ENCODE measurements at places on chromosomes 2 and 18.

DNA sequence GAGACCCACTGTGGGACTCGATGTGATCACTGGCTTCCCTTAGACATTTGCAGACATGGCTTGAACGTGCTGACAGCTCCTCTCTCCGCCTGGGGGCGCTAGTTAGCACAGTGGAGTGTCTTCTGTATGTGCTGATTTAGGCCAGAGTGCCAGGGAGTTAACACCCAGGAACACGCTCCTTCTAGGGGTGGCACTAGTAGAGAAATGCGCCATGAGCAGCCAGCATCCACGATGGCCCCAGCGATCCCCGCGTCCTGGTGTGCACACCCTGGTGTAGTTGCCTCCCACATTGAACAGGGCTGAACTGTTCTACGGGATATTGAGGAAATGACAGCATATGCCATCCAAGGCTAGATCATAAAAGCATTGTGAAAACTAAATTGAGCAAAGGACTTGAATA, 11.4 kb upstream of the NMUR1 start:
- DNase-seq, result no peak

GRCh38 chr2:9052821-9053533, 49.5 kb upstream of the MBOAT2 start:
- DNase-seq, result no peak

DNA sequence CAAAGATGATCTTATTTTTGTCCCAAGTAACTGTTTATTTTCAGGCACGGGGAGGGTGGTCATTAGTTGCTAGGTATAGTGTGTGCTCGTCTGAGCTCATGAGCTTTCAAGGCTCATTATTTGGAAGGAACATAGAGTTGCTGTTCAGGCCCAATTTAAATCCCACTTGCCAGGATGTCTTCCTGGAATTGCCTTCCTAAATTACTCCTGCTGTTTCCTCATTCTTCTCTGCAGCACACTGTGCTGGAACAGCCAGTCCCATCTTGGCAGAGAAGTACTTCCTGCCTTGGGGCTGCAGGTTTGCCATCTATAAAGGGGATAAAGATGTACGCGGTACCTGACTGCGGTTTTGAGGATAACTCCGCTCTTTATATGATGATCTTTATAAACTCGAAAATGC, 37.3 kb downstream of the GREB1 start:
- DNase-seq, result no peak

- DNase-seq, result no peak
Observed at GRCh38 chr2:140442319-140442718, 1662.1 kb upstream of the NXPH2 start.

GRCh38 chr2:128260239-128261138, 58.2 kb downstream of the HS6ST1 start:
- no peak for DNase-seq

DNA sequence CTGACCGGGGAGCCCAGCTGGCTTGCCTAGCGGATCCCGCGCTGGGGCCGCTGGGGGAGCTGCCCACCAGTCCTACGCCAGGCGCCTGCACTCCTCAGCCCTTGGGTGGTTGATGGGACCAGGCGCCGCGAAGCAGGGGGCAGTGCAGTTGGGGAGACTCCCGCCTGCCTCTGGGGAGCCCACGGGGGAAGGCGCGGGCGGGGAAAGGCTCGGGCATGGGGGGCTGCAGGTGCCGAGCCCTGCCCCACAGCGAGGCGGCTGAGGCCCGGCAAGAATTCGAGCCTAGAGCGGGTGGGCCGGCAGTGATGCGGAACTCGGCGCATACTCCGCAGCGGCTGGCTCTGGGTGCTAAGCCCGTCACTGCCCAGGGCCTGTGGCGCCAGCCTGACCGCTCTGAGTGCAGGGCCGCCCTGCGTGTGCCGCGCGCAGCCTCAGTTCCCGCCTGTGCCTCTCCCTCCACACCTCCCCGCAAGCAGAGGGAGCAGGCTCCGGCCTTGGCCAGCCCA, 249.1 kb upstream of the TEKT4 start:
- DNase-seq, result no peak

- no peak for DNase-seq
Observed at GRCh38 chr18:9706081-9706935, 1.8 kb upstream of the RAB31 start.

DNA sequence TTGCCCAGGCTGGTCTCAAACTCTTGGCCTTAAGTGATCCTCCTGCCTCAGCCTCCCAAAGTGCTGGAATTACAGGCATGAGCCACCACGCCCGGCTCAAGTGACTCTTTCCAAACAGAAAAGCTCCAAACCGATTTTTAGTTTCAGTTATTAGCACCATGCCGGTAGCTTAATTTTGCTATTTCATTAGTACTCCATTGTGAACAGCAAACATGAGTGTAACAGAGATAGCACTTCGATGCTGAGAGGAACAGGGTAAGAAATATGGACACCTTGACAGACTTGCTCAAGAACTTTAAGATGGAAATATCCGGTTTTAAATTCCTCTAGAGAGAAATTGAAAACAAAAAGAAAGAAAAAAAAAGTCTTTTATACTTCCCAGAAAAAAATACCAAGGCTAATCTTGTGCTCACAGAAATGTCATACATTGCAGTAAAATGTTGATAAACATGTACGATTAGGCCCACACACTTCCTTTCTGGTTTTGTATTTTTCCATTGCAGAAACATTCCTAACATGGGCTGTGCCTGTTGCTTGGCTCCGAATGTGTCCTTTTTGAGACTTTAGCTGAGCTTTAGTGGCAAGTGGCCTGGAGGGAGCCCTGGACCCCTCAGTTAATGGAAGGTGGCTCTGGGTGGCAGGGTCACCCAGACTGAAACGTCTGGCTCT, 18.3 kb downstream of the FHL2 start:
- no peak for DNase-seq

GRCh38 chr2:199833525-199833924, 17.5 kb downstream of the FTCDNL1 start:
- peak; percentile 84 for DNase-seq

Data from NCI-H526 treated with DMSO at 0.1 percent for 48 hours (cell line).